ENCODE measurements at places on chromosomes 6 and 20.

GRCh38 chr20:46893877-46894578 is 615 bp upstream of the EYA2 start:
- no peak for DNase-seq

DNA sequence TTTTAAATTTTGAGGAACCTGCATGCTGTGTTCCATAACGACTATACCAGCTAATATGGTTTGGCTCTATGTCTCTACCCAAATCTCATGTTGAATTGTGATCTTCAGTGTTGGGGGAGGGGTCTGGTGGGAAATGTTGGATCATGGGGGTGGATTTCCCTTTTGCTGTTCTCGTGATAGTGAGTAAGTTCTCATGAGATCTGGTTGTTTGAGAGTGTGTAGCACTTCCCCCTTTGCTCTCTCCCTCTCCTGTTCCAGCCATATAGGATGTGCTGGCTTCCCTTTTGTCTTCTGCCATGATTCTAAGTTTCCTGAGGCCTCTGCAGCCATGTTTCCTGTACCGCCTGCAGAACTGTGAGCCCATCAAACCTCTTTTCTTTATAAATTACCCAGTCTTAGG is 61.8 kb upstream of the NEDD9 start:
- no peak for DNase-seq

DNA sequence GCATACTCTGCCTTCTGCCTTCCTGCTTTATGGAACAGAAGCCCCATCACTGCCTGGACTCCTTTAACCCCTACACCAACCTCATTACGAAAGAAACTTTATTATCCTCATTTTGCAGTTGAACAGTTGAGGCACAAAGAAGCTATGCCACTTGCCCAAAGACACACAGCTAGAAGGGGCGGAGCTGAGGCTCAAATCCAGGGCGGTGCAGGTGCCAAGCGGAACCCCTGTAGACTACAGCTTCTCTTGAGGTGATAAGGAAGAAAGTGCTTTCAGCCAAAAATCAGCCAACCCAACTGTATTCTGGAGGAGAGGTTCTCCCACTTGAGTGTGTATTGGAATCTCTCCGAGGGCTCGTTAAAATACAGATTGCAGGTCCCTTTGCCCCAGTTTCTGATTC is 90.5 kb downstream of the PRND start:
- no peak for DNase-seq

- DNase-seq = no peak
Measured at GRCh38 chr6:11702089-11702488, 76.5 kb downstream of the ADTRP start.

GRCh38 chr6:121759370-121759769 is 323.9 kb downstream of the GJA1 start:
- DNase-seq = no peak

DNA sequence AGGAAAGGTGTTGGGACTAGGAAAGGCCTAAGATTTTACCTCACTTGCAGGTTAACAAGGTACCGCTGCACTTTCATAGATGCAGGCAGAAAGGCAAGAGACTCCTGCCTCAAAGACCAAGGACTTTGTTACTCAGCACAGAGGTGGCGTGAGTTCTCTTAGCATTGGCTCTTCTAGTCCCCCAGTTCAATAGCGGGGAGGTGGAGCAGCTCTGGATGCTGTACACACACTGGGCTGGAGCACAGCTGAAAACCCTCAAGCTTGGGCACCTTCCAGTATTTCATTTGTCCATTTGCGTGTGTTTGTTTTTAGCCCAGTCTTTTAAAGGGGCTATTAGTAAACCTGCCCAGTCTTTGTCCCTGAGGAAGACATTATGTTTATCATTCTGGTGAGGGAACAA is 345.2 kb downstream of the FARS2 start:
- no peak for DNase-seq

DNA sequence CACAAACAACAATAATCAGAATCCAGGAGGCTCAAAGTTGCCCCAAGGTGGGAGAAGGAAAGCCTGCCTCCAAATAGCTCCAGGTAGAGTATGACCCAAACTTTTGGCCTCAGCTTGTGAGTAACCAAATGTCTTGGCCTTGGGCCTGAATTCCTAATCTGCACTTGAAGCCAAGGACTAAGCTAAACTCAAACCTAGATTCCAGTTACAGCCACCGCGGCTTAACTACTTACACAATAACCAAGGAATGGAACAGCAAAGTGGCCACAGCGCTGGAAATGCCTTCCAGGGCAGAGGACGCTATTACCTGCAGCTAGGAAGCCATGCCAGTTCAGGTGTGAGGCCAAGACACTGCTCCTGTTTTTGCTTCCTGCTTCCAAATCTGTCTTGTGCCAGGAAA is 4.6 kb downstream of the NINL start:
- DNase-seq = peak; percentile 79

Measured in iris pigment epithelial cell (primary cell).